T-helper 2 cell (primary cell): ENCODE measurements at places on chromosomes 5 and 9.

DNA sequence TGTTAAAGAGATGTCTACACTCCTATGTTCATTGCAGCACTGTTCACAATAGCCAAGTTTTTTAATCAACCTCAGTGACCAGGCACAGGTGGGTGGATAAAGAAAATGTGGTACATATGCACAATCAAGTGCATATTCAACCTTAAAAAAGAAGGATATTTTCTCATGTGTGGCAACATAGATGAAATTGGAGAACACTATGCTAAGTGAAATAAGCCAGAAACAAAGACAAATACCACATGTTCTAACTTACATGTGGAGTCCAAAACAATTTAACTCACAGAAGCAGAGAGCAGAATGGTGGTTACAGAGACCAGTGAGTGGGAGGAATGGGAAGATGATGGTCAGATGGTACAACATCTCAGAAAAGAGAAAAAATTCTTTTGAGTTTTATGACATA, 31.8 kb downstream of the ANXA1 start:
- DNase-seq = no peak

- no peak for DNase-seq
Observed at GRCh38 chr9:132141948-132142594, 19.8 kb upstream of the NTNG2 start.

DNA sequence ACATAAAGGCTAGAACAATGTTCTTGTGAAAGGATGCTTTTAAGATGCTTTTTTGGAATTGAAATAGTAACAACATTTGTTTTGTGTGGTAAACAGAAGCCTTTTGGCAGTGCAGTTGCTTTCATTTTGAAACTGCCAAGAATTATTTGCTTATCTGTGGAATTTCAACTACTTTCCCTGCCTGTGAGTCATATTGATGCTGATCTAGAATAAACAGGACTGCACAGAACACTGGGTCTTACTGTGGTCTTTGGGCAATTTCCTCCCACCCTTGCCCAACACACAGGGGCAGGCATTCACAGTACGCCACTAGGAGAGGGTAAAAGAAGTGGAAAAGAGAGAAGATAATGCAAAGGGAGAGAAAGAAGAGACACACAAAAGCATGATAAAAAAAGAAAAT, 483.7 kb downstream of the ELAVL2 start:
- no peak for DNase-seq

DNA sequence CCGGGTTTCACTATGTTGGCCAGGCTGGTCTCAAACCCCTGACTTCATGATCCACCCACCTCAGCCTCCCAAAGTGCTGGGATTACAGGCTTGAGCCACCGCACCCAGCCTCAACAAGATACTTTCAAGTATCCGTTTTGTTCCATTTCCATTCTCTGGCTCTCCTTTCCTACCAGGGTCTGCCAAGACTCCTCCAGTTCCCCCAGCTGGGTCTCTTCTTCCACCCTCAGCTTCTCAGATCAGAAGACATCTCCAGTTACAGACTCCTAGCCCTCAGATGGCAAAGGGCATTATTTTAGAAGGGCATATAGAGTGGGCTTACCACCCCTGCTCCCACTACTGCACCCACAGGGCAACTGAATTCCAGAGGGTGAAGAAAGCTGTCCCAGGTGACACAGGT, 1.5 kb upstream of the PDGFRB start:
- no peak for DNase-seq

DNA sequence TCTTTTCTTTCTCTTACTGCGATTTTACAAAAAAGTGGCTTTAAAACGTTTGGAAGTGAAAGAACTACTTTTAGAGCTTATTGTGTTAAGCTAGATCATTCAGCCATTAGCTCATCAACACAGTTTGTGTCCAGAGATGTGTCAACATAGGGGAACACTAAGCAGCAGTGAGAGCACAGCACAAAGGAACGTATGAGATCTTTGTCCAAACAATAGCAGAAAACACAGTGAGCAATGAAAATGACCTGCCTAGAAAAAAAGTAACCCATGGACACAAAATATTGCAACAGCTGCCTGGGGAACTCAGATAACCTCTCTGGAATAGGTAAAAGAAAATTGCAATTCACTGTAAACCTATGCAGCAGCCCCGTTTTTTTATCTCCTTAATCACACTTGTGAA, 372.5 kb downstream of the ARHGEF28 start:
- DNase-seq = no peak

DNA sequence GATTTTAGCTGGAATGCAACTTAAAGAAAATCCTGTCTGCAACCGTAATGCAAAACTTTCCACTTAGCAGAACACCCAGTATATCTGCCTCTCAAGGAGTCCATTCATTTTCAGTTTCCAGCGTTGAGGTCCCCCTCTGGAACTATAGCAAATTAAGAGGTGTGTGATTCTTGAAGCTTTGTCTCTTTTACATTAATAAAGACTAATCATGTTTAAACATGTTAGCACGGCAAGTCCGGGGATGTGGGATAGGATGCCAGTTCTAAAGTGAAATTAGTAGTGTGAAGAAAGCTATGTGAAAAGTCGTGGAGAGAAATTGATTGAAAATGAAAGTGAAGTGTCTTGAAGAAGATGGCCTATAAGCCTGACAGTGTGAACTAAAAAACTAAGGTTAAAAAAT, 429.1 kb downstream of the NR2F1-AS1 start:
- no peak for DNase-seq

DNA sequence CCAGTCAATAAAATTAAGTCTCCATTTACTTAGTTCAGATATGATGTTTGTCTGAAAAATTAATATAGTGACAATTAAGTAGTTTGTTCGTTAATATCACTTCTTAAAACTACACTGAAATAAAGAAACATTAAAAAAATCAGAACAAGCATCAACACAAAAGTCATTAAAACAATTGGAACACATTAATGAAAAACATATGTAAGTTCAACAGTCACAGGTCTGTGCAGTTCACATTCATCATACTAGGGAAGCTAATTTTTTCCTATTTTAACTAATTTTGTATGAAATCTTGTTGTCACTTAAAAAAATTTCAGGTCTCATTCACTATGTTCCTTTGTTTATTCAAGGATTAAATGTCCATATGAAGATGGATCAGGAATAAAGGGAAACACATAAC, 22.5 kb downstream of the POC5 start:
- DNase-seq = no peak

GRCh38 chr9:89843591-89843990, 238.8 kb downstream of the GADD45G start:
- no peak for DNase-seq

DNA sequence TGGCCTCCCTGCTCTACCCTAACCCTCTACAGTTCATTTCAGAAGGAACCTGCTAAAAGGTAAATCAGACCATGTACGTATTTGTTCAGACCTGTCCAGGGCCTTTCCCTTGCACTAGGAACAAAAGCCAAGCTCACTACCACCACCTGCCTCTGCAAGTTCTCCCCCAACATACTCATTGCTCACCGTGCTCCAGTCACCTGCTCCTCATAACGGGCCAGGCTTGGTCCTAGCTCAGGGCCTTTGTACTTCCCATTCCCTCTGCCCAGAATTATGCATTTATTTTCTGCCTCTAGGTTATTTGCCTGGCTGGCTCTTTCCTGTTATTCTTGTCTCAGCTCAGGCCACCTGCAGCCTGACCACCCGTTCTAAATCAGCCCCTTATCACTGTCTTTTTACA, 4.8 kb upstream of the FGF1 start:
- DNase-seq = no peak
